Activated CD4-positive, alpha-beta T cell treated with anti-CD3 and anti-CD28 coated beads, Interleukin-2, amount 10 ng/mL, durations not matched to agents 24 days and 14 days (primary cell): ENCODE measurements at places on chromosomes 6 and 20. TPM values are rescaled to one million over a fixed set of nuclear protein-coding genes. Genes with fewer than 3 reads are reported as not detected.

- no peak overlapping the region for H3K4me3 ChIP-seq
- no peaks in the 10 kb centered on the region for H3K4me1 ChIP-seq
- H3K27me3 ChIP-seq, result peaks cover 3% of the 10 kb centered on the region
These were observed 68.2 kb upstream of the AGPAT4 start for GRCh38 chr6:161342039-161342438.

DNA sequence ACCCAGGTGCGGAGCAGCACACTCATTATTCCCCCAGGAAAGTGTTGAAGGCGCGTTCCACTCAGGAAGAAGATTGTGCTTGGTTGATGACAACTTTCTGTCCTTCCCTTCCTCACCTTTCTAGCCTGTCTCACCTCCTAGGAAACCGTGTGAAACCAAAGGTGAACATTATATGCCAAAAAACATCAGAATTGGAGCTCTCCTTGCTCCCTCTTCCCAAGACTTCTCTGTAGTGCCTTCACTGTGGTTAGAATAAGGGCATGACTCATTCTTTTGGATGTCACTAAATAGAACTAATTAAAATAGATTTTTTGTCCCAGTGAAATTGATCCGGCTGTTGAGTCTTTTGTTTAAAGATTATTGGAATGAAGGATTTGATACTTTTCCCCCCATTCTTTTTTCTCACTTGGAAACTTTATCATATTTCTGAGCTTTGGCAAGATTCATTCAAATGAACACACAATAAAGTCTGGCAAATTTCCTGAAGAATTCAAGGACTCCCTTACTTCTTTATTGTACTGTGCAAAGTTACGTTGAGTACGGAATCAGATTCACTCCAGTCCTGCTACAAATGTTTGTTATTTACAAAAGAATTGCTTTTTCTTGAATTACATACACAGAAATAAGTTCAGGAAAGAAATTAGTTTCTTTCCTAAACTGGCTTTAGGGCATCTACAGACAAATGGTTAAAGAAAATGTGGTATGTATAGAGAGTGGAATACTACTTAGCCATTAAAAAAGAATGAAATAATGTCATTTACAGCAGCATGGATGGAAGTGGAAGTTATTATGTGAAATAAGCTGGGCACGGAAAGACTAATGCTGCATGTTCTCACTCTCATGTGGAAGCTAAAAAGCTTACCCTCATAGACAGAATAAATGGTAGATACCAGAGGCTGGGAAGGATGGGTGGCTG is 142.8 kb upstream of the AKAP12 start:
- peaks cover 61% of the 10 kb centered on the region for H3K36me3 ChIP-seq
- H3K4me3 ChIP-seq, result no peak overlapping the region
- no peaks in the 10 kb centered on the region for H3K27me3 ChIP-seq
- H3K27ac ChIP-seq, result no peak overlapping the region
- peaks cover 4% of the 10 kb centered on the region for H3K4me1 ChIP-seq

GRCh38 chr6:26199773-26200764 is 112.8 kb downstream of the HFE start:
- peaks cover 11% of the 10 kb centered on the region for H3K36me3 ChIP-seq
- peaks cover 4% of the 10 kb centered on the region for H3K27me3 ChIP-seq
- peak overlapping the region; percentile 93 for H3K27ac ChIP-seq
- H3K4me3 ChIP-seq, result peak overlapping the region; percentile 87
- DNase-seq, result no peak

DEFB124 gene
- total RNA-seq, result not detected in 2 replicates

CST2 gene
- total RNA-seq, result not detected in 2 replicates

DNA sequence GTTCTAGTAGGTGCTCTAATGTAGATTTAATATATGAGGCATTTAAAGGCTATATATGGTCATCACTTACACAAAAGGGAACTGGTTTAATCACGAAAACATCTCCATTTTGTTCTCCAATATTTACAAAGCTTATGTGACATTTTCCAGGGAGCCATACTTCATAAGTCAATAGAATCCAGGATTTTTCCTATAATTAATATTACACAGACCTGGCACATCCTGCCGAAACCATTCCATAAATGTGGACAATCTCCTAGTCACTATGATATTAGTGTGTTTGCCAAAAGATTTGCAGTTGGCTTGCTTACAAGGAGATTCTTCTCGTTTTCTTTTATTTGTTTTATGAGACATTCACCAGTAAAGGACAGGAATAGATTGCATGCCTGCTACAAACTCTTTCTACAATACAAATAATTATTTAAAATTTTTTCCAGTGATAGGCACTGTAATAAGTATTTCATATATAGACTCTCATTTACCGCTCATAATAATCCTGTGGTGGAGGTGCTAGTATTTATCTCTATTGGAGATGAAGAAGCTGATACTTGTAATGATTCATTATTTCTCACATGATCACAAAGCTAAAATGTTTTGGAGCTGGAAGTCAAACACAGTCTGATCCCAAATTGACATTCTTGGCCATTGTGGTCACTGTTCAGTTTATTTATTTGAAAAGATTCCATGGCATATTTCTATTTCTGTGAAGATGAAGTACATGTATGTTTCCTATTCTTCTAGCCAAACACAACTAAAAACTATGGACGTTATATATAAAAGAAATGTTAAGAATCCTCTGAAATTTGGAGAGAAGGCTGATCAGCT is 597.0 kb downstream of the HTR1B start:
- no peak overlapping the region for H3K27ac ChIP-seq
- H3K4me3 ChIP-seq, result no peak overlapping the region

- no peak overlapping the region for H3K4me3 ChIP-seq
- peaks cover 4% of the 10 kb centered on the region for H3K4me1 ChIP-seq
- peak; percentile 43 for DNase-seq
- H3K36me3 ChIP-seq, result no peaks in the 10 kb centered on the region
These were observed 92.9 kb upstream of the TOX2 start for GRCh38 chr20:43821795-43822194.

CAGE1 gene
- 0.16 and 0.31 TPM in 2 replicates for total RNA-seq

- no peaks in the 10 kb centered on the region for H3K36me3 ChIP-seq
- H3K27me3 ChIP-seq, result peaks cover 2% of the 10 kb centered on the region
- H3K27ac ChIP-seq, result no peak overlapping the region
- no peaks in the 10 kb centered on the region for H3K4me1 ChIP-seq
- DNase-seq, result no peak
- no peak overlapping the region for H3K4me3 ChIP-seq
These were observed 674.6 kb upstream of the AGPAT4 start for GRCh38 chr6:161948462-161948861.

SLC22A16 gene
- total RNA-seq, result not detected in 2 replicates

DNA sequence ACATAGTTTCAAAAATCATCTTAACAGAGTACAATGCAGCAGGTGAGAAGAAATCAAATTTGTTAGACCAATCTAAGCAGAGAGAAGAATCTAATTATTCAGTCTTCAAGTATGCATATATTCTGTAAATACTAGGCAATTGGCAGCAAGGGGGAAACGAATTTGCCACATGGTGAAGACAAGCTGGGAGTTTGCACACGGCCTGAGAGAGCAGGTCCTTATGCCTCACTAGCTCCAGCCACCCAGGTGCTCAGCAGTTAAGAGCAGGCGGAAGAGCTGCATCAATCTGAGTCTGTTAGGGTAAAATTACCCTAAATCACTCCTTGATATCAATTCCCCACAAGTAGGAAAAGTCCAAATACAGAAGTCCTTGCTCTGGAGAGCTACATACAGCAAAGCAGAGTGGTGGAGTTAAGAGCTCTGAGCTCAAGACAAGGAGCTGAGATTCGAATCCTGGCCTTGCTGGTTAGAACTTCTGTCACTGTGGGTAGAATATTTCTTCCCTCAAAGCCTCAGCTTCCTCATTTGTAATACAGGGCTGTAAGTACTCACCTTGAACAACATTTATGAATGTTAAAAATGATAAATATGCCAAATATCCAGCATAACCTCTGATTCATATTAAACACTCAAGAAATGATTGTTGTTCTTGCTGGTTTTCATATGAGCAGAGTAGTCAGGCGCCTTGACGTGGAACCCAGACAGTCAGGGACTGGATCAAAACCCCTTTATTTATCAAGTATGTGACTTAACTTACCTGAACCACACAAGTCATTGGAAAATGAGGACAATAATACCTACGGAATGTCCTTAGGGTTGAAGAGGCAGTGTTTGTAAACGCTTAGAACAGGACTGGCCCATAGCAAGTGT is 444.2 kb downstream of the CDH26 start:
- no peaks in the 10 kb centered on the region for H3K4me1 ChIP-seq
- no peak overlapping the region for H3K4me3 ChIP-seq
- DNase-seq, result no peak
- no peaks in the 10 kb centered on the region for H3K36me3 ChIP-seq

CTAGE9 gene
- not detected in 2 replicates for total RNA-seq

DNA sequence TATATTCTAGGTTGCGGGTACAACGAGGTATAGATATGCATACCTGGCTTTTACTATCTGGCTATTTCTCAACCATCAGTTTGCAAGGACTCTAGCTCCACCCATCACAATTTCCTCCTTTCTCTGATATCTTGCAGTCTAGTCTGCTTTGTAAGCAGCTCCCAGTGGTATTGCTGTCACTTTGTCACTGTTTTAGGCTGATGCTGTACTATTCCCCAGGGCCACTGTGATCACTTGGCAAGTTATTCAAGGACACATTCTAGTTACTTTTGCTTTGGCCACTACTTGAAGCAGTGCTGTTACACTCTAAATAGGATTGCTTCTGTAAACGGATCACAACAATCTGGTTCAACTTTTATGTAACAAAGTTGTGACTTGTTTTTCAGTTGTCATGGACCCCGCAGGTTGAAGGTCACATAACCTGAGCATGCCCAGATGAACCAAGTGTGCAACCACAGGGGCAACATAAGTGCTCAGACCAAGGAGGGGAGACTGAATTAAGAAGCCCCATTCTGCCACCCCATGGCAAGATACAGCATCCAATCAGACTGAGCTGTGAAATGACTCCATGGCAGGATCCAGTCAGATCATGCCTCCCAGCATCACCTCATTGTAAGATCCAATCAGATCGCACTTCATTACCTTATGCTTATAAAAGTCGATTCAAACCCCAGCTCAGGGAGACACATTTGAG is 588.4 kb upstream of the CITED2 start:
- no peaks in the 10 kb centered on the region for H3K27me3 ChIP-seq
- H3K36me3 ChIP-seq, result no peaks in the 10 kb centered on the region
- no peaks in the 10 kb centered on the region for H3K4me1 ChIP-seq

BPIFB4 gene
- not detected in 2 replicates for total RNA-seq
